Activated CD8-positive, alpha-beta memory T cell treated with anti-CD3 and anti-CD28 coated beads for 4 hours (primary cell): ENCODE measurements at places on chromosomes 6 and 20.

GRCh38 chr6:85824329-85824728 lies 181.6 kb upstream of the SYNCRIP start:
- no peak for DNase-seq

DNA sequence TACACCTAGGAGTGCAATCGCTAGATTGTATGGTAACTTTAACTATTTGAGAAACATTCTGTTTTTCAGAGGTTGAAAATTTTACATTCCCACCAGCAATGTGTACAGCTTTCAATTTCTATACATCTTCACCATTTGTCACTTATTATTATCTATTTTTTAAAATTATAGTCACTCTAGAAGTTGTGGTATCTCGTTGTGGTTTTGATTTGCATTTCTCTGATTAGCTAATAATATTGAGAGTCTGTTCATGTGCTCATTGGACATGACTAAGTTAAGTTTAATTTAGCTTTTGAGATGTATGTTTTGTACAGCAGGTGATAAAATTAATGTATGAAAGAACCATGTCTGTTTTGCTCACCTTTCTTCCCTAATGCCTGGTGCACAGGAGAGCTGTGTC lies 34.8 kb upstream of the PLCB1 start:
- DNase-seq = no peak

GRCh38 chr6:99016355-99016754 lies 68.6 kb upstream of the FBXL4 start:
- DNase-seq = no peak

DNA sequence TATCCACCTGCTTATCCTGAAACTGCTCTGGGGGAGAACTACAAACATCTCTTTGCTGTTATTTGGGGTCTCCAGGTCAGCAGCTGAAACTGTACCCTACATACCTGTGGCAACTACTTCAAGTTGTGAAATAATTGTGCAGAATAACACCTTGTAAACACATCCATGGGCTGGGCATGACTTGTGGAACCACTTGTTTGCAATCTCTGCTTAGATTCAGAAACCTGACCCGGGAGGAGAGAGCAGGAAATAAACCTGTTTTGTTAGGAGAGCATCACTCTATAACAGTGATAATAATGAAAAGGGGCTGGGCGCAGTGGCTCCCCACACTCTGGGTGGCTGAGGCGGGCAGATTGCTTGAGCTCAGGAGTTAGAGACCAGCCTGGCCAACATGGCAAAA lies 183.1 kb downstream of the NFATC2 start:
- no peak for DNase-seq

- DNase-seq = no peak
These were observed 259.4 kb upstream of the POU3F2 start for GRCh38 chr6:98574984-98575383.
